ENCODE measurements at places on chromosomes 4 and X.

GRCh38 chrX:57172544-57172943 lies 35.3 kb upstream of the SPIN2A start:
- DNase-seq: no peak

GRCh38 chr4:145076469-145076855 lies 21.5 kb downstream of the ANAPC10 start:
- DNase-seq: no peak

DNA sequence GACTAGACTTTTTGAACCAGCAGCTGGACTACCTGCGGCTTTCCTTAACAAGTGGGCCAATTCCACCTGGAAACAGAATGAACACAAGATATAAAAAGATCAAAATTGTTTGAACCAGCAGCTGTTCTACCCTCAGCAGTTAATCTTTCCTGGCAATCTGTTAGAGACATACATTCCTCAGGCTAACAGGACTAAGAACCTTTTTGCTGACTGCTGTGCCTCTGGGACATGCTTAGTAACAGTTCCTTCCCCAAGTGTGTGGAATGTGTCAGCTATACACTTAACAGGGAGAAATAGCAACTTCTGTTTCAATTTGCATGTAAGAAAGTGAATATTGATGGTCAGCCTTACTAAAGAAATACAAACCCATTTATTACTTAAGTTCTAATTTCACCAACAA lies 554.4 kb downstream of the ARAP2 start:
- DNase-seq: no peak

- no peak for DNase-seq
These were observed 82.4 kb upstream of the ADGRG2 start for GRCh38 chrX:19204636-19205035.

DNA sequence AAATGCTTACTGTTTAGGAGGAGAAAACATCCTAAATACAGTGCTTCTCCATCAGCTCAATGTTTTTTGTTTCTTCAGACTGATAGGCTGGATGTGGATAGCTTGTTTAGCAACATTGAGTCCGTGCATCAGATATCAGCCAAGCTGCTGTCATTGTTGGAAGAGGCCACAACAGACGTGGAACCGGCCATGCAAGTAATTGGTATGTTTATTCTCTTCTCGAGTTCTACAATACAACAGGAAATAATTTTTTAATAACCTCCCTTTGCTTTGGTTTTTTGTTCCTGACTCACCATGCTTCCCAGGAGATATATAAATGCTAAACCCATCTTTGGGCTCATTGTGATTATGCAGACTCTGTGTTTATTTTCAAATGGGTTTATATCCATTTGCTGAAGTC lies 60.9 kb downstream of the ARHGEF38 start:
- DNase-seq: no peak

- DNase-seq: no peak
These were observed 30.9 kb upstream of the CDKN2AIP start for GRCh38 chr4:183413234-183414200.

- DNase-seq: no peak
These were observed 148.9 kb upstream of the CPEB2 start for GRCh38 chr4:14853176-14853943.

DNA sequence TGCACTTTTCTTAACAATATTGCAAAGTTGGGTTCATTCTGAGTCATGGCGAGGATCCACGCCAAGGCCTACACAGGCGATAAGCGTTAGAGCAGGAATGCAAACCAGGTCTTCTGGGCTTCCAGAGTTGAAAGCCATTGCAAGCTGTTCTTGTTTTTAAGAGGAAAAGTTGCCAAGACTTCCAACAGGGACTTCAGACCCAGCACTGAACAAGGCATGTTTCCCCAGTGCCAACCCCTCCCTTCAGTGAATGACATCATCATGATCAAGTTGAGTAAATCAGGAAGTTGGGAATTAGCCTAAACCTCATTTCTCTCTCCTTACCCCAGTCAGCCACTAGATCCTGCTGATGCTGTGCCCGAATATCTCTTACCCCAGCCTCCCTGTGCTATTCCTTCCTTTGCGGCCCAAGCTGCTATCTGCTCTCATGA lies 355.1 kb downstream of the HS3ST1 start:
- no peak for DNase-seq

DNA sequence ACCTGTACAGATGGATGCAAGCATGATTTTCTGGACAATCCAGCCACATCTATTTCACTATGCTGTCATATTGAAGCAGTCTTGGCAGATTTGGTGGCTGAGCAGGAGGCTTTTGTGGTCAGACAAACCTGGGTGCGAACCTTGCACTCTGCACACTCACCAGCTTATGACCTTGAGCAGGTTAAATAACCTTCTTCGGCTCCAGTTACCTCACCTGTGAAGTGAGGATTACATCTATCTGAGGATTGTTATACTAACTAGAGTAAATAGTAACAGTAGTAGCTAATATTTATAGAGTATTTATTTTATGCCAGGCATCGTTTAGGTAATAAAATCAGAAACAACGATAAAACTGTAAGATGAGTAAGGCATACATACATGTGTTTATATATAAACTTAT lies 150.0 kb downstream of the PPP3CA start:
- DNase-seq: no peak

DNA sequence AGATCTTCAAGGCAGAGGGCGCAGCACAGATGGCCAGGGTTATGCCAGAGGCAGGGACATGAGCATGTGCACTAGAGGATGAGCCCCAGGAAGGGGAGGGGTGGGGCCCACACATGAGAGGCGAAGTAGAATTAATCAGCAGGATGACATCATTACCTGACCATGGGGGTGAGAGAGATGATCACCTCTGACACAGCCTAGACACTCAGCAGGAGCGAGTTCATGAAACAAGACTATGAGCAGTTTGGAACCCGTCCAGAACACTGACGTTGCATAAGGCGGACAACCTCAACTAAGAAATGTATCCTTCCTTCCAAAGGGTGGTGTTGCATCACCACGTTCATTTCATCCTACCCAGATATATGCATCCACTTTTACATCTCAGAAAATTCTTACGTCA lies 446.7 kb upstream of the TENM3 start:
- DNase-seq: no peak

DNA sequence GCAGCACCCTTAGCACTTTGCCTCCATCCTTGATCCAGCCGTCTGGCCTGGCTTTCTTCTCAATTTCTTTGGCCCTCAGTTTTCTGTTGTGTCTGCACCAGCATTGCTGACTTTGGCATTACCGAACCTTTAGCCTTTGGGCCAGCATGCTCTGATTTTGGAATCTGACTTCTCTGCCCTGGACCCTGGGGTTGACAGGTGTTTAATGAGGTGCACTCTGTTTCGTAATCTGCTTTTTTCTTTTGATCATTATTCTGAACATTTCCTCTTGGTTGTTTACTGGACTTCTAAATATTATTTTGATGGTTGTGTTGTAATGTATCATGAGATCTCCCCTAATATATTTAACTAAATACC lies 71.5 kb upstream of the ENPP6 start:
- no peak for DNase-seq

DNA sequence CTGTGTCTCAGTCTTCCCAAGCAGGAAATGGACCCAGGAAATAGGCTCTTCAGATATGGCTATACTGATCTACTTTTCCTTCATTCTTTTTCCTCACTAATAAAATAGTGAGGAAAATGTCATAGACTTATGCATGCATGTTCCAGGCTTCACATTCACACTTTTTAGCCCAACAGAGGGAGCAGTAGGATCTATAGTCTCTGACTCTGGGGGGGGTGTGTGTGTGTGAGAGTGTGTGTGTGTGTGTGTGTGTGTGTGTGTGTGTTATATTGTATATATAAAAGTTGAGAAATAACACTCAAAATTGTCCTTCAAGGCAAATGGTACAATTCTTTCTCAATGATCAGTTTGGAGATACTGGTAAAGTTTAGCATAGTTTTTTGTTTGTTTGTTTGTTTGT lies 297.2 kb upstream of the GALNT7 start:
- no peak for DNase-seq

- no peak for DNase-seq
These were observed 103.0 kb upstream of the MBNL3 start for GRCh38 chrX:132591719-132592275.

DNA sequence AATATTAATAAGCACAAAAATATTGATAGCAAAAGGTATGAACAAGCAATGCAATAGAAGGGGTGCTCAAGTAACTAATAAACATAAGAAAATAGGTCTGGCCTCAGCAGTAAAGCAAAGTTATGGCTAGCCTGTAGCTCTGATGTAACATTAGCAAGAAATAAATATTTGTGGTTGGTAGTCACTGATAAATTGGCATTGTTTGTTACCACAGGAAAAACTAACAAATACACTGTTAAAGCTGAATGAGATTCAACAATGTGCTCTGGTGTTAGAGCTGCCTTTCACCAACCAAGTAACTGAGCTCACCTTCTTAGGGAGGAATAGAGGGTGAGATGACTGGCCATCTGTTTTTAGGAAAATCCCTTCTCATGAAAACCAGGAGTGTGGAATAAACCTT lies 71.4 kb downstream of the AREG start:
- no peak for DNase-seq

DNA sequence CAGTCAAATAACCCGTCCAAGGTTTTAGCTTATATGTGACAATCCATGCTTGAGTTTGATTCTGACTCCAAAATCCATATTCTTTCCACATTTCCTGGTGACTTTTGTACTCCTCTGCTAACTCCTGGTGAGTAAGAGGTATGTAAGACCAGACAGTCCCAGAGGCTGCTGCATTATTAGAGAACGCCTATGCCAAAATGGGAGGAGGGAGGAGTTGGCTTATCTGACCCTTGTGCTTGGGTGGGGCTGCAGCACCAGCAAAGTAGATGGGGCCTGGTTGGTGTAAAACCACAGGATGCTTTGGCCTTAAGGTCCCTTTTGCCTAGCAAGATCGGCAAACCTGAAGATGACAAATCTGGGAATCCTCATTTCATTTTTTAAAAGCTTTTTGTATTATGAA lies 9.1 kb upstream of the RNF212 start:
- no peak for DNase-seq

DNA sequence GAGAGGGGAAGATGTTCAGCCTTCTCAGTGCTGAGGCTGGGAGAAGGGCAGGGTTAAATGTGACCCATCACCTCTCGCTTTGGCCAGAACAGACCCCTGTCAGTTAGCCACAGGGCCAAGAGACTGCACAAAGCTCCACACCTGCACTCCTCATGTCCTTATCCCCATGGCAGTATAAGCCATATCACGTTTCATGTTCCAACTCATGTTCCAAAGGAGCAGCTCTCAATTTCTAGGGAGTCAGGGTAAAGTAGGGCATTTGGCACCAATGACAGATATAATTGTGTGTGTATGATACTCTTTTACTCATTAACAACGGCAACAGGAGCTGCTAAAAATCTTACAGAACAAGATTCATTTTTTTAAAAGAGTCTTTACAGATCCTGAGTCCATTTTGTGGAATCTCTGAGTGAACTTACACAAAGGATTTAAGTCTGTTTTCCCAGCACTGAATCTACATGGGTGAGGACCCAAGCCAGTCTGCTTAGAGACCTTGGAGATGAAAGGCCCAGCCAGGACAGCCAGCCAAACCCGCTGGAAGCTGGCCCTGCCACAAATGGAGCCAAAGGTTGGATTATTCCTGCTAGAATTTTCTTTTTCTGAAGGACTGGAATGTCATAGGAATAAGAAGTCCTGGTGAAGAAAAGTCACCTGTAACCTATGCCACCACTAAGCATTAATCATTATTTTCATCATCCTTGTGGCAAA lies 129.1 kb upstream of the SMAD1 start:
- DNase-seq: no peak

DNA sequence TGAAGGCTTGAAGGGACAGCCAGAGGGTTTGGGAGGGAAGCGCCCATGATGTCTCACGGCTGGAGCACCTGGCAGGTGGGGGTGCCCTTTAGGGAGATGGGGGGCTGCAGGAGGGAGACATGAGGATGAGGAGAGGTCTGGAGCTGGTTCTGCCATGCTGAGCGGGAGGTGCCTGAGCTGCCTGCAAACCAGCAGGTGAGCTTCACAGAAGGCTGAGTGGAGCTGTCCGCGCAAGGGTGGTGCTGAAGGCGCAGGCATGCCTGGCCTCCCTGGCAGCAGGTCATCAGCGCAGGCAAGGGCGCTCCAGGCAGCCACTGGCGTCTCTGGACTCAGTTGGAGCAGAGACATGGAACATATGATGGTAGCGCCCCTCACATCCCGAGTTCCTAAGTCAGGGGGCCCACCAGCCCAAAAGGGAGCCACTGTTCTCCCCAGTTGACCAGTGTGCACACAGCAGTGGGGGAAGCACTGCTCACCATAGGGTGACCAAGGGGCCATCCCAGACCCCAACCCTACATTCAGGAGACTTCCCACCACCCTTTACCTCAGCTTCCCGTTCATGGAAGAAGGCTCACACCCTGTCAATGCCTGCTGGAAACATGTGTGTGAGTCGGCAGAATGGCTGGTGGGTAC lies 25.8 kb downstream of the ADRA2C start:
- DNase-seq: no peak

DNA sequence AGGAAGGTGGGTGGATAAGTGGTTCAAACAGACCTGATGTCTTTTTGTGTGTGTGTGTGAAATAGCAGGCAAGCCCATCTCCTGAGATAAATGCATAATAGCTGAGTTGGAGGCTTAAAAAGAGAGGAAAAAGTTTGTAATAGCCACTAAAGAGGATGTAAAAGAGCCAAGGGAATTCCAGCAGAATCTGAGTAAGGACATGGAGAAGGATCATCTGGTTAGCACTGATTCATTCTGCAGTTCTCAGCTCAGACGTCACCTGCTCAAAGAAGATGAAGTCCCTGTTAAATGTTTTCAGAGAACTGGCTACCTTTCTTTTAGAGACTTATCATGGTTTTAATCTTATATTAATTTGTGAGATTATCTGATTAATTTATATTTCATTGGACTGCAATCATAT lies 21.0 kb upstream of the IL13RA2 start:
- no peak for DNase-seq

GRCh38 chr4:172125443-172125842 lies 312.2 kb downstream of the GALNTL6 start:
- no peak for DNase-seq

GRCh38 chrX:114584375-114584943 lies 573 bp downstream of the HTR2C start:
- no peak for DNase-seq

DNA sequence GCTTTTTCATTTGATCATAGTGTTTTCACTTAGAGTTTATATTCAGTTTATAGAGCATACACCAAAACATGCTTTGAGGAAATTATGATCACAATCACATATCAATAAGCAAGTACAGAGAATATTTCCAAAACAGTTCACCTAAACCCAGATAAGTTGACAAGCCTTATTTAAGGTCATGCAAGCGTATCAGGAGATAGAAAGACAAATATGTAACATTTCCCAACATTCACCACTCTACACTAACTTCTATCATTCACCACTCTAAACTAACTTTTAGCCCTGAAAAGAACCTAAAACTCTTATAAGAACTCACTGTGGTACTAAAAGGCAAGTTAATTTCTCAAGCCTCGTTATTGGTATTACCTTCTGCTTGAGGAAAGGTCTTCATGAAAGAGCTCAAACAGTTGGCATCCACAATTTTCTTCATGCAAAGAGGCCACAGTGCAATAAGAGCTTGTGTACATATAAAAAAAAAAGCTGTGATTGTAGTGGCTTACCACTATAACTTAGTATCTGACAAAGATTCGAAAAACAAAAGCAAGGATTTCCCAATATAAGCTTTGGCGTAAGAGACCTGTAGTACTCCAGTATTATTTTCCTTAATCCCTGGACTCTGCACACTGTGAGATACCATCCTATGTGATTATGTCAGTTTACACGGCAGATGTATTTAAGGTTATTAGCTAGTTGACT lies 903.3 kb downstream of the STIM2 start:
- DNase-seq: no peak

Data from activated CD4-positive, alpha-beta T cell treated with anti-CD3 and anti-CD28 coated beads, Interleukin-2, amount 50 U/mL, for 1 hour (primary cell).